ENCODE measurements at places on chromosomes 7 and 10.

- peak; percentile 38 for DNase-seq
Observed at GRCh38 chr7:117872561-117873309, 506 bp downstream of the CTTNBP2 start.

GRCh38 chr7:150402671-150403321, 23.7 kb downstream of the ZNF775 start:
- DNase-seq, result no peak

DNA sequence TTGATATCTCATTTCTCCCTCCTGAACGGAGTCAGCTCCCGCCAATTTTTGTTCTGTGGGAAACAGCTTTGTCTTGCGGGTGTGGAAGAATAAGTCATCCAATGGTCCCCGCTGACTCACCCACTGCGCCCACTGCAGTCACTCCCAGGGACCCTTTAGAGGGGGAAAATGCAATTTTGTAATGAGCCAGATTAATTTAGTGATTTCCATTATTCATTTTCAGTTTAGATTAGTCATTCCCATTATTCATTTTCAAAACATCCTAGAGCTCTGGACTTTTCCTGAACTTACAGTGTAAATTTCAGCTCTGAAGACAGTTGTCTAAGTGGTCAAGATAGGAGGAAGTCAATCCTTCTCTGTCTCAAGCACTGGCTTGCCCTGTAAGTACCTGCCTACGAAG, 154.9 kb upstream of the TMEM72 start:
- no peak for DNase-seq

- no peak for DNase-seq
Observed at GRCh38 chr10:47285381-47286115, 14.4 kb upstream of the GDF10 start.

DNA sequence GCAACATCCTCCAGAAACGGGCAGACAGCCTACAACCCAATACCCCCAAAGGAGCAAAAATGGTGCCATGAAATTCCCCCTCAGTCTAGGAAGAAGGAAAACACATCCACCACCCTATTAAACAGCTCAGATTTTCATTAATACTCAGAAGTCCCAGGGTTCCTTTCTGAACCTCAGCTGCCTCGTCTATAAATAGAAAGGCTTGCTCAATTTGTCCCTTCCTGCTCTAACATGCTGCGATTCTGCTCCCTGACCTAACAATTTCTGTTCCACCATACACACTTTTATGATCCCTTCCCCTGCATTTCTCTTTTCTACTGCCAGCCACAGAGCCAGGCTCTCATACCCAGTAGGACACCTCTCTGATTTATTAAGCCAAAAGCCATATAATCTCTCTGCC, 68.1 kb downstream of the MTERF1 start:
- no peak for DNase-seq

- DNase-seq, result no peak
Observed at GRCh38 chr10:34760606-34761005, 54.5 kb downstream of the PARD3 start.
